ENCODE measurements at places on chromosomes 7 and 10.

DNA sequence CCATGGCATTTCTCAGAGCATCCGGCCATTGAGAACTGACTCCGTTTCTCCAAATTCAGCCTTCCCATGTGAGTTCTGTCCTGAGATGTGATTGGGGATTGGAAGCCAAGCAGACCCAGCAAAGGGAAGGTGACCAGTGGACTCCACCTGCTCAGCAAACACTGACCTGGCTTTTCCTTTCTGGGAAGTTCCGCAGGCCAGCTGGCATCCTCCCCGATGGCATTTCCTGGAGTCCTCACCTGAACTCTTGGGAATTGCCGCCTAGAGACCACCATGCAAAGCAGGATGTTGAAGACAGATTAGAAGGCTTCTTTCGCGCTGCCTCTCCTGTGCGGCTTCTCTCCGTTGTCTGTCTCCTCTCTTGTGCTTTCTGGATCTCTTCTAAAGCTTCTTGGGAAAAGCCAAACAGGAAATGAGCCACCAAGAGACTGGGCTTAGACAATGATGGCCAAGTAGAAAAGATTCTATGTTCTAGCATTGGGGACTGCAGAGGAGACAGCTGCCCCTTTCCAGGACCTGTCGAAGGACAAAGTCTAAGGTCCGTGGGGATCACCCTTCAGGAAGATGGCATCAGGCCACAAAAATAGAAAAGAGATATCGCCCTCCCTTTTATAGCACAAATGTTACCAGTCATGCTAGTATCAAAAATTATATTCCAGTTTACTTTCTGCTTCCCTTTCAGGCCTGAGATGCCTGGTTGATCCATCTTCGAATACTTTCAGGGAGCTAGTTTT lies 103.7 kb upstream of the INSYN2A start:
- no peak for DNase-seq

DNA sequence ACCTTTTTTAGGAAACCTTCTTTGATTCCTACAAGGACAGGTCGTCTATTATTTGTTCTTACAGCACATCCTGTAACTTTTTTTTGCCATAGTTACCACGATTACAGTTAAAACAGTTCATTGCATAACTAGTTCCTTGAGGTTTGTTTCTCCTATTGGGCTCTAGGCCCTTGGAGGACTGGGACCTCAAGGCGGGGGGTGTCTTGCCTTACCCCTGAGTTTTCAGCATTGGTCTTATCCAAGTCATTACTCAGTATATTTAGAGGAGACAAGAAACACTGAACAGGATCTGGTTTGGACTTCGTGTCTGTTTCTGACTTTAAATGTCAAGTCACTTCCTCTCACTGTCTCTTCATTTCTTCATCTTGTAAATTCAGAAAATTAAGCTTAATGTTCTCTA lies 369.8 kb downstream of the SDK1 start:
- no peak for DNase-seq

- no peak for DNase-seq
These were observed 563.6 kb upstream of the SEMA3D start for GRCh38 chr7:85750454-85750949.

- DNase-seq, result no peak
These were observed 365.9 kb downstream of the CRPPA start for GRCh38 chr7:16055263-16055976.

GRCh38 chr7:139596626-139597025 lies 73.1 kb downstream of the CLEC2L start:
- no peak for DNase-seq

- DNase-seq, result no peak
These were observed 92.4 kb upstream of the JCAD start for GRCh38 chr10:30151581-30152389.

- no peak for DNase-seq
These were observed 451.7 kb downstream of the IPMK start for GRCh38 chr10:57815949-57816348.

DNA sequence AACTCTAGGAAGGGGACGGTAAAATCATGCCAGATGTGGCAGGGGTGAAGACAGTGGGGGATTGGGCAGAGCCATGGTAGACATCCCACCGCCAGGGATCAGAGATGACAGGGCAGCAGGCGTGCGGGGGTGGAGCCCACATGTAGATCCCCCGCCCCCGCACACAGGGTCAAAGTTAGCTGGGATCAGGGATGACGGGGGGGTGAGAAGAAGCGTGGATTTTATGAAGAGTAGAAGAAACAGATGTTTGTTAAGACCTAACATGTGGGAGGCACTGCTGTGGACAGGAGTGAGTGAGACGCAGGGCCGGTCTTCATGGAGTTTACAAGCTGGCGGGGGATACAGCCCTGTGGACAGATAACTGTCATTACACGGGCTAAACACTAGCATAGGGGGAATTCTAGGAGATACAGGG lies 154.0 kb upstream of the KLF14 start:
- no peak for DNase-seq

DNA sequence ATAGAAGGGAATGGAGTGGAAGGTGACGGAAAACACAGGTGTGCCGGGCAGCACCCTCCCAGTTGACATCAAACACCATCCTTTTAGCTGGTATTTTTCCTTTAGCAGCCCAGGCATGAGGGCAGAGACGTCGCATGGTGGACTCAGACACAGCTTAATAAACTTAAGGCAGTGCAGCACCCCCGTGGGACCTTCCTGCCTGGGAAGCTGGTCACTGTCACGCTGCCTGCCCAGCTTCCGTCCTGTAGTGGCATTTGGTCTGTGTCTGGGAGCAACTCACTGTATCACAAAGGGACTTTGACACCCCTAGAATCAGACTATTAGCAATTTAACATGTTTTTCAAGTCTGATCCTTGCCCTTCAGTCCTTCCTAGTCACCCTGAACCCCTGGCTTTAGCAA lies 35.8 kb downstream of the IL15RA start:
- no peak for DNase-seq

DNA sequence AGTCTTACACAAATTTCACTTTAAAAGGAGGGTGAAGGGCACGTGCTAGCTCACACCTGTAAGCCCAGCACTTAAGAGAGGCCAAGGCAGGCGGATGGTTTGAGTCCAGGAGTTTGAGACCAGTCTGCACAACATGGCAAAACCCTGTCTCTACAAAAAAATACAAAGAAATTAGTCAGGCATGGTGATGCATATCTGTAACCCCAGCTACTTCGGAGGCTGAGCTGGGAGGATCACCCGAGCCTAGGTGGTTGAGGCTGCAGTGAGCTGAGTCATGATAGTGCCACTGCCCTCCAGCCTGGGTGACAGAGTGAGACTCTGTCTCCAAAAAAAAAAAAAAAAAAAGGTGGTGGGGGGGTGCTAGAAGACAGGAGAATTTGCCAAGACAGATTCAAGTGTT lies 237.3 kb upstream of the KLF14 start:
- no peak for DNase-seq

DNA sequence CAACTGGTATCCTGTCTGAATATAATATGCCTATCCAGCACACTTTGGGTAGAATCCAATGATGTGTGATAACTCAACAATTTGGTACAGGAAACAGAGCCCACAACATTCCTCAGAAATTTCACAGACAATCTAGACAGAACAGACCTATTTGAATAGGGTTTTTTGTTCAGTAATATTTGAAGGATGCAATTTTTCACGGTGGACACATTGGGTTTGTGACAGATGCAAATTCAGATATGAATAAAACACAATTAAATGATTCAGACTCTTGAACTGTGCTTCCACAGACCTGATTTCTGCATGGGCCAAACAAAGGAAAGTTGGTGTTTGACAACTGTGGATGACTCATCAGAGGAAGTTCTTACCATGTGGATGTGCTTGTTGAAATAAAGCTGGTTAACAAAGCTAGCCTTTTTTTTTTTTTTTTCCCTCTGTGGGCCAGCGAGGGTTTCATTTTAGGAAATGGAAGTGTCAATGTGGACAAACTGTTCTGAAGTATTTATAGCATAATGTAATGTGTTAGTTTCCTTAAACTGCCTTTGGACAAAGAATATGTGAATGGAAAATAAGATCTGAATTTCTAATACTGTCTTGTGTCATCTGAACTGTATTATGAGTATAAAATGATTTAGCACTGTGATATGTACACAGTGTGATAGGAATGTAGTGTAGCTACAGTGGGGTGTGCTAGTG lies 43.2 kb upstream of the FAM133B start:
- DNase-seq, result no peak

DNA sequence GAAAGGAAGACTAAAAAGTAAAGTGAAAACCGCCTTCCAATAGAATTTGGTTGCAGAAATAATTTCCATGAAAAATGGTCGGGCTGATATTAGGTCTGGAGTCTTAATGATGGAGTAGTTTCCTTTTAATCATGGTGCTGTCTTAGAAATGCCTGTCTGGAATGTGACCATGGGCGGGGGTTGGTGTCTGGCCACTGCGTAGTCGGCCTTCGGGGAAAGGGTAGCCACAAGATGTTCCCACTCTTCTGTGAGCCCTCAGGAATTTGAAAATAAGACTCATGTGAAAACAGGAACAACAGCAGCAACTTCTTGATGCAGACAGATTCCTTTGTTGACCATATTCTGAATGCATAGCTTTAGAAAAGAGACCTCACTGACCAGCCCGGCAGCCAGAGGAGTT lies 176.8 kb downstream of the KIAA1217 start:
- DNase-seq, result no peak

GRCh38 chr10:61140765-61141392 lies 196.9 kb upstream of the RHOBTB1 start:
- no peak for DNase-seq

GRCh38 chr7:70775570-70776156 lies 356.3 kb upstream of the GALNT17 start:
- DNase-seq, result no peak

DNA sequence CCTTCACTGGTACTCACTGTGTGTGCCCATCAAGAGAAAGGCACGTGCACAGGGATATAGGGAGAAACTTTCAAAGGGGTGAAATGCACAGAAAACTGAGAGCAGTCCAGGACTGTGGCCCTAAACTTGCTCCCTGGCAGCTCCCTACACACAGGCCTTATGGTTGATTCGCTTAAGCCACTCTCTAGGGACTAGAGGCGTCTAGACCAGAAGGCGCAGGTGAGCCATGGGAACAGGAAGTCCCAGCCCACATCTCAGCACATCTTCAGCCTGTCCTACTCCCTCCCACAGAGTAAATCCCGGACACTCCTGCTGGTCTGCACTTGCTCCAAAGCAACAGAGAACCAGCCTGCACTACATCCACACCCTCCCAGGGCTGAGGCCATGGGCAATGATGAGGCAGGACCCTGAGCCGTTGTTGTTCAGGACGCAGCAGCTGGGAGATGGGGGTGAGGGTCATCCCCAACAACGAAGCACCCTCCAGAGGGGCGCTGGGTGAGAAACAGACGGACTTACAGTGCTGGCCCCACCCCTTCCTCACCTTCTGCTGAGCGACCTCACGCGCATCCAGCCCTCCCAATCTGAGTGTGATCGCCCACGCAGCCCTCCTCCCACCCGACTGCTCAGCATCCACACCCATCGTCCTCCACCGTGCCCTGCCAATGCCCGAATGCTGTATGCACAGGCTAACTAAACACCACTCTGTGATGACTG lies 109.3 kb downstream of the TNS3 start:
- no peak for DNase-seq

- no peak for DNase-seq
These were observed 125.5 kb downstream of the PON1 start for GRCh38 chr7:95198863-95199262.

GRCh38 chr10:8187171-8187666 lies 132.7 kb downstream of the GATA3 start:
- no peak for DNase-seq

DNA sequence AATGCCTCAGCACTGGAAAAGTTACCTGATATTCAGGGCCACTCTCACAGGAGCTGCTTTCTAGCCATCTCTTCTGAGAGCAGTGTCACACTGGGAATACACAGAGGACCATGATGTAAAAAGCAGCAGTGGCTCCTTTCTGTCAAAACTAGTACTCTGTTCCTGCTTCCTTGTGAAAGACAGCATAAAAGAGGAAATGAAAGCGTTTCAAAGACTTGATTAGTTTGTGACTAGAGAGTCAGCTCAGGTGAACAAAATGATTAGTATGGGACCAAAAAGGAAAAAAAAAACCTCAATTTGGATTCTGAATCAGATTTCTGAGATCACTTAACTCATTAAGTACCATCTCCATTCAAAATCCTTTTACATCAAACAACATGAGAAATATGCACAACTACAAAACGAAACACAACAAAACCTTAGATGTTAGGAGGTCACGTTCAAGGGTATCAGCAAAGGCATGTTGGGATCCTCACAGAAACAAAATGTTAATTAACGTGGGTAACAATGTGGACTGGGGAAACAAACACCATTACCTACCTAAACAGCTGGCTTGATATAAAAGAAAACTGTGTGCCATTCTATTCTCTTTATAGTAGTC lies 103.7 kb downstream of the MACC1 start:
- DNase-seq, result no peak

DNA sequence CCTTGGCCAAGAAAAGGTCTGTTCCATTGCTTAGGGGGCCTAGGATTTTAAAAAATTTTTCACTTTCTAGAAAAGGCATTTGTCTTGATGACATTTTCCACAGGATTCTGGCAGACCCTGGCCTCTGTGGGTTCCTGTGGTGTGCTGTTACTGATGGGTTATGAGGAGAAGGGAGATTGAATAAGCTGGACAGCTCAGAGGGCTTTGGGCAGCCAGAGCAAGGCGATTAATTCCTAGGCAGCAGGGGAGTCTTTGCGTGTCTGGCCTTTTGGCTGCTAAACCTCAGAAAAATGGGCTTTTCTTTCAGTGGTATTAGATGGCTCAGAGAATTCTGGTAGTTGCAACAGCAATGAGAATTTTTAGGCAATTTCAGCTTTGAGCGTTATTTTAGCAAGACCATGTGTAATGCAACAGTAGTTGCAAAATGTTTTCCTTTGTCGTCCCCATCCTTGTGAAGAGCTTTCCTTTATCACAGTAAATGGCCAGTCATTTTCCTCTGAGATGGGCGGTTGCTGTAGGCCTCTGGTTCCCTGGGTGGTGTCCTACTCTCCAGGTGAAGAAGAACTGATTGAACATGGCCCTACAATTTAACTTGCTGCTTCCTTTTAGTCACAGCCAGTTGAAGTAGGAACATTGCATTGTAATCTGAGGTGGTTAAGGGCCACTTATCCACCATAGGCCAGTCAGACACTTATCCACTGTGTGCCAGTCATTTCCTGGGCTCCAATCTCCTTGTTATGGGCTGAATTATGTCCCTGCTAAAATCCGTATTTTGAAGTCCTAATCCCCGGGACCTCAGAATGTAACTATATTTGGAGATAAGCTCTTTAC lies 43.2 kb downstream of the SH2D4B start:
- no peak for DNase-seq

- no peak for DNase-seq
These were observed 14.4 kb downstream of the MARCHF5 start for GRCh38 chr10:92305133-92306072.

DNA sequence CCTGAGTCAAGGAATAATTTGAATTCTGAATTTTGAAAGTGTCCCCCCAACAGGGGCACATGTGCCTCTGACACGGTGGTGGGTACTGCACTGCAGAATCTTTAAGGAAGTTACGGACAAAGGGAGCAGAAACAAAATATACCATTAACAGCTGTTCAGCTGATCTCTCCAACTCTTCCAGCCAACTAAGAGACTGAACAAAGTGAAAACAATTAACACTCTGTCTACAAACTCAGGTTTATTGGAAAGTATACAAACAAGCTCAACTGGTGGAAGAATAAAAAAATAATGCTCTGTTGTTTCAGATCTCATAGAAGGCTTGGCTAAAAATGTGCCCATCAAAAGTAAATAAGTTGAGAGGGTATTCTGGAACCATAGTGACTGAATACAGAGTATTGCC lies 34.4 kb downstream of the ASB4 start:
- no peak for DNase-seq

Measured in activated T-cell treated with anti-CD3 and anti-CD28 coated beads for 1 hour (primary cell).